ENCODE measurements at places on chromosomes 6 and 20.

- DNase-seq = no peak
These were observed 42.8 kb upstream of the PCMTD2 start for GRCh38 chr20:64212755-64213154.

DNA sequence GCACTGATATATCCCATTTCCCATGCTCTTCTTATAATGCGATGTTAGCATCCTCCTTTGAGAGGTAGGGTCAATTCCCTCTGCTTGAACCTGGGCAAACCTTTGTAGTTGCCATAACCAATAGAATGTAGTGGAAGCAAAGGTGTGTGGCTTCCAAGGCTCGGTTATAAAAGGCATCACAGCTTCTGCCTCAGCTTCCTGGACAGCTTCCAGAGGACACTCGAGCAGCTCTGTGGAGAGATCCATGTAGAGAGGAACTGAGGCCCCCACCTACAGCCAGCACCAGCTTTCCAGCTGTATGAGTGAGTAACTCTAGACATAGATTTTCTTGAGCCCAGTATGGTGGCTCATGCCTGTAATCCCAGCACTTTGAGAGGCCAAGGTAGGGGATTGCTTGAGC lies 36.7 kb downstream of the FGD2 start:
- no peak for DNase-seq

DNA sequence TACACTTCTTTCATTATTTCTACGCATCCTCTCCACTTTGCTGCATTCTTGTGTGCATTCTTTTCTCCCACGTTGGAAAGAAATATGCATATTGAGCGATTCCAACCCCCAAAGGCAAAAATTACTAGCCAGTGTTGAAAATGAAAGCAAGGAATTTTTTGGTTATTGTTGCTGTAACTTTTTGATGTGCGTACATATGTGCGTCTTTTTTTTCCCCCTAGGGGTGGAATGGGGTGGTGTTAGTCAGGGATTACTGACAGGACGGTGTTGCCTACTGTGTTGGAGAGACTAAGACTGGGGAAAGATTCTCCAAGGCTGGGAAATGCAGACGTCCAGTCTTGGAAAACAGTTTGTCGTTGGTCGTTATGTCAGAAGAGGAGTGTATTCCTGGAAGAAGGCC lies 44.2 kb upstream of the ESR1 start:
- DNase-seq = no peak

DNA sequence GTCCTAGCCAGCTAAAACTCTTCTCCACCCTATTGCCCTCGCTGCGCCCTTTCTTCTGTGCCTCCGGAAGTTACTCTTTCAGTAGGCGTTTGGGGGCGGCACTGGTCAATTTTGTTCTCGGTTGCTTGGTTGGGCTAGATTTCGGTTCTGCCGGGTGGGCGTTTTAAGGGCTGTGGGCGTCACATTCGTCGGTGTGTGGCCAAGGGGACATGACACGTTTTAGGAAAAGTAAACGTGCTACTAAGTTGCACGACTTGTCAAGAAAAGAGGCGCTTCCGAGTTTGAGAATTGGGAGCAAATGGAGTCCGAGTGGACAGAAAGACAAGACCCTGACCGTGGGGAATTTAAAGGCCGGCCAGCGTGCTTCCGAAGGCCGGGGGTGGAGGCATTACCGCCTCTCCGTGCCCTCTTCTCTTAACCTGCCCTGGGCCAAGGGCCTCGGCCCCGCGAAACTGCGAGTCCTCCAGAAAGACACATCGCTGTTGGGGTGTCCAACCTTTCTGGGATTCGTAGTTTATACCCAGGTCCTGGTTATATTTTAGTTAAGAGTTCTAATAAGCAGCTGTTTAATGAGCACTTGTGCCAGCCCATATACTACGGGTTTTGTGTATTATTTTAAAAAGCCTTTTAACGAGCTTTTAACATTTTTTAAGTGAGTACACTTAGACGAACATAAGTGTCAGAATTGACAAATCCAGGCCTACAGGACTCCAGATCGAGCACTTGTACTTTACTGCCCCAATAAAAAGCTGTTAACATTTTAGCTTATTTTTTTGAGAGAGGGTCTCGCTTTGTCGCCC lies 664 bp upstream of the BAG6 start:
- DNase-seq = no peak

- DNase-seq = no peak
These were observed 35.8 kb downstream of the MEP1A start for GRCh38 chr6:46828939-46829338.

Measured in pulmonary artery endothelial cell (primary cell).